ENCODE measurements at places on chromosomes 4 and X.

- no peak for DNase-seq
Observed at GRCh38 chr4:144565527-144566195, 80.3 kb upstream of the HHIP start.

DNA sequence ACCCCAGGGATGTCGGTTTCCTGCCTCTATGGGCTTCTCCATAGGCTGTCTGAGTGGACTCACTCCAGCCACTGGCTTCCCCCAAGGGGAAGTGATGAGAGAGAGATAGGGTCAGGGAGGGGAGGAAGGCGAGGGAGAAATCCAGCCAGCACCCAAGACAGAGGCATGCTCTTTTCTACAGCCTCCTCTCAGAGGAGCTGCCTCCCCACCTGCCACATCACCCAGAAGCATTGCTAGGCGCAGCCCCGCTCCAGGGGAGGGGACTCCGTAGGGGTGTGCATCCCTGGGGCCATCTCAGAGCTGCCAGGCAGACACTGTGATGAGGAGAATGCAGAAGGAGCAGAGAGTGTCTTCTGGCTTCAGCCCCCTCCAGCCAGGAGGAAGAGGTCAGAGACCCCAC is 109.5 kb upstream of the NKX1-1 start:
- DNase-seq, result no peak

DNA sequence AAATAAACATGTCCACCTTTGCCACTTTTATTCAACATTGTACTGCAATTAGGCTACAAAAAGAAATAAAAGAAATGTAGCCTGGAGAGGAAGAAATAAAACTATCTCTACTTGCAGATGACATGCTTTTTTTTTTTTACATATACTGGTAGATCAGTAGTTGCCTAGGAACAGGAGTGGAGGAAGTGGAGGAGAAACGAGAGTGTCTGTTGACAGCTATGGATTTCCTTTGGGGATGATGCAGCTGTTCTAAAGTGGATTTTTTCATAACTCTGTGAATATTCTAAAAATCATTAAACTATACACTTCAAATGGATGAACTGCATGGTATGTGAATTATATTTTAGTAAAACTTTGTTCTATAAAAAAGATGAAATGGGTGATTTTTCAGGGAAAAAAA is 116.4 kb downstream of the ANAPC4 start:
- no peak for DNase-seq

DNA sequence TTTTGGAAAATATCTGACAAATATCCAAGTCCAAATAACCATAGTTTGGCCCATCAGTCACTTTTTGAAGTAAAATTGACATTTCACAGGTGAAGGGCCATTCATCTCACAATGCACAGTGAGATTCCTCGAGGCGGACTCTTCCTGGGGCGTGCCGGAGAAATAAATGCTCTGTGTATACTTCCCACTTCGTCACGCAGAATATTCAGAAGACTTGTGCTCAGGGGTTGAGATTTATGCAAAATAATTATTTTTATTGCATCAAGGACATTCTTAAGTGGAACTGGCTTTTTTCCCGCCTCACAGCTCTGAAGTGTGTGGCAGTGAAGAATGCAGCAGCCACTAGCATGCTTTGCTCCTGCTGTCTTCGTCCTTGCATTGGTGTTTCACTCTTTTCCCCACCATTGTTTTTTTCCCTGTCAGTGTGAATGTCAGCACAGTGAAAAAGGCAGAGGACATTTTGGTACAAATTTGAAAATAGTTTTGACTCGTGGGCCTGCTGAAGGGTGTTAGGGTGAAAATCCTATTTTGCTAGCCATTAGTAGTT is 70.6 kb downstream of the FAM193A start:
- no peak for DNase-seq

GRCh38 chr4:151318307-151319006 is 6.9 kb downstream of the SH3D19 start:
- DNase-seq, result no peak

DNA sequence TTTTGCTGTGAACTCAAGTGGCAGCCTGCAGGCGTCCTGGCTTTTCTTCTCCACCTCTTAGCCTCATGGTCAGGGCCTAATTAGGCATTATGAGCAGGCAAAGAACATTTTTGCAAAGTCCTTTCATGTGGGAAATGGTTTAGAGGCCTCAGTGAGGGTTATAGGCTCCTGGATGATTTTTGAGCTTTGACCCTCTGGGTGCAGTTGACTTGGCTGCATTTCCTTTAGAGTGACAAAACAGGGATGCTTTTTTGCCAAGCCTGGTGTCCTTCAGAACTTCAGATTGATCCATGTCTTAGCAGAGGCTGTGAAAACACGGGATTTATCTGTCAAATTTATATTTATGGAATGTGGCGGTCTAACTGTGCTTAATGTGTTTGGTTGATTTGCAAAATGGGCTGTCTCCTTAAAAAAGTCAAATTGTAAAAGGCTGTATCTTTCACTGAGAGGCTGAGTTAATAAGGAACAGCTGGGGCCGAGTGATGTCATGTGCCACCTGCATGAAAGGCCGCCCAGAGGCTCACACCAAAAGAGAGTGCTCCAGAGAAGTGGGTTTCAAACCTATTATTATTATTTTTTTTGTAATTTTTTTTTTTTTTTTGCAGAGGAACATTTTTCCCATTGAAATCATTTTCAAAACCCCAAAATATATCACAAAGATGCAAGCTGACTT is 192.2 kb upstream of the ARX start:
- DNase-seq, result no peak

GRCh38 chr4:178165251-178165950 is 723.2 kb upstream of the AGA start:
- no peak for DNase-seq

- no peak for DNase-seq
Observed at GRCh38 chr4:87066403-87067123, 131.8 kb downstream of the AFF1 start.

DNA sequence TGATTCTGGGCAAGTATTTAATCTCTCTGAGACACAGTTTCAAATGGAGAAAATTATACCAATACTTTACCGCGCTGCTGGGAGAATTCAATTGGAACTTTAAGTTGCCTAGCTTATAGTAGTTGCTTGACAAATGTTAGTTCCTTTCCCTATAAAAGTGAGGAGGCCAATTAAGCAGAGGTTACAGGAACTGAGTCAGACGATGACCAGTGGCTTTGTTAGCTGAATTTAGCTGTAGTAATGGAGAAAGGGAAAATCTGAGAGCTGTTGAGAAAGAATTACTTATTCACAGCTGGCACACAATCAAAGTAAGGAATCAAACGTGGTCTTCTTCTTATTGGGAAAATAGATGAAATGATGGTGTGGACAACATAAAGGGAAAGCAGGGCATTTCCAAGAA is 29.6 kb downstream of the SMARCA1 start:
- no peak for DNase-seq

DNA sequence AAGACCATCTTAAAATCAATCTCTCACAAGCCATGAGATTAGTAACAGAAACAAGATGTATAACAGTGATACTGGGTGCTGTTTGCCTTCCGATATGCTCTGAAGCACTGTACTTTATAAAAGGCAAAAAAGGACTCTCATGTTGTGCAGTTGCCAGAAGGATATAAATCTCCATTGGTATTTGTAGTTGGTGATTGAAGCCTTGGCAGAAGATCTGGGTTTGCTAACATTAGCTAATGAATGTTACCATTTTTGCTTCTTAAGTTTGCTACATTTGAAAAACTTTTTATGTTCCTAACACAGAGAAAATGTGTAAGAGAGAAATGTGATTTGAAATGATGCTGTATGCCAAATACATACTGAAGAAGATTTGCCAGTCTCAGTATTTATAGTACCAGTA is 44.4 kb downstream of the RAP1GDS1 start:
- DNase-seq, result no peak

GRCh38 chrX:121216641-121217374 is 169.4 kb downstream of the GLUD2 start:
- no peak for DNase-seq

DNA sequence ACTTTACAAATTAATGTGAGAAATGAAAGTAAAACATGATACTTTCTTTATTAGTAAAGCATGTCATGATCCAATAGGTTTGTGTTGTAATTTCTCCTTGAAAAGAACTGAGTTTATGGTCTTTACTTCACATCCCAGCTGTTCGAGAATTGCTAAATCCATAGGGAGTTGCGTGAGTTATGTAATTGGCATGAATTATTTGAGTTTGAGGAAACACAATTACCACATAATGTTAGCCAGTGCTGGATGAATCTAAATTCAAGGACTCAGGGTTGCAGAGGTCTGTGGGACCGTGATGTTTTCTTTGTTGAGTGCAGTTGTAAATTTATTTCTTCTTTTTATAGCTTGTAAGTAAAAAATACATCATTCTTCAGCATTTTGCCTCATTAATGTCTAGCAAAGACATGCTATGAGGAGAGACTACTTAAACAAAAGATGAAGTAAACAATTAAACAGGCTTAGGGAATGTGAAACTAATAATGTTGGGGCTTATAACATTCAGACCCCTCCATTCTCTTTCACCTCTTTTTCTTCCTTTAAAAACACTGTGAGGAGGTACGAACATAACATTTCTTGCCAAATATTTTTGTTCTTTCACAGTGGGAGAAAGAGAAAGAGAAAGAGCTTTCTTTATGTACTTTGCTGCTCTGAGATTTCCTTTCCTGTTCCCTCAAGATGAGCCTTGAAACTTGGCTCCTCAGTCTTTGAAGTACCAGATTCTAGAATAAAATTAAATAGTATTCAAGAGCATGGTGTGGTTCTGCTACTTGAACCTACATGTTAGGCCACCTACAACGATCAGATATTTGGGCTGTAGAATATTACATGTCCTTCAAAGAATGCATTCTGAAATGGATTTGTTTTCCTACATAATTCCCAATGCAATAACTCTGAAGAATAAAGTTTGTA is 159.6 kb upstream of the ANK2 start:
- DNase-seq, result no peak

DNA sequence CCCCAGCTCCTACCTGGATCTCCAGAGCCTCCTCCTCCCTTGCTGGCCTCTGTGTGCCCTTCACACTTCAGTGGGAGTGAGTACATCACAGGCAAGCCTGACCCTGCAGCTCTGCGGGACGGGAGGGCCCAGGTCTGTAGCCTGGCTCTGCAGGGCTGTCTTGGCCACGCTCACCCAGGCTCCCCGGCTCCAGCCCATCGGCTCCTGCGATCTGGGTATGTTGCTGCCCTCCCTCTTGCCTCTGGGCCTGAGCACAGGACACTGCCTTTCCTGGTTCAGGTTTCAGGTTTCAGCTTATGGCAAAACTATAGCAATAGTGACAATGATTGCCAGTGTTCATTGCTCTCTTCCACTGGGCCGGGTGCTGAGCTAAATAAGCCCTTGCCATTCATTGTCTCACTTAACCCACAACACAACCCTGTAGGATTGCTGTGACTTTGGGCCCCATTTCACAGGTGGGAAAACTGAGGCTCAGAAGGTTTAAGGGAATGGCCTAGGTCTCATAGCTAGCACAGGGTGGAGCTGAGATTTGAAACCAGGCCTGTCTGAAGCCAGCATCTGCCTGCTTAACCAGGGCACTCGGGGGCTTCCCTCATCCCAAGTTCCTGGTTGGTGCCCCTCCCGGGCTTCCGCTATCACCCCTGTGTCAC is 44.6 kb upstream of the SORCS2 start:
- DNase-seq, result no peak

GRCh38 chr4:48340276-48340964 is 909 bp upstream of the SLAIN2 start:
- no peak for DNase-seq

DNA sequence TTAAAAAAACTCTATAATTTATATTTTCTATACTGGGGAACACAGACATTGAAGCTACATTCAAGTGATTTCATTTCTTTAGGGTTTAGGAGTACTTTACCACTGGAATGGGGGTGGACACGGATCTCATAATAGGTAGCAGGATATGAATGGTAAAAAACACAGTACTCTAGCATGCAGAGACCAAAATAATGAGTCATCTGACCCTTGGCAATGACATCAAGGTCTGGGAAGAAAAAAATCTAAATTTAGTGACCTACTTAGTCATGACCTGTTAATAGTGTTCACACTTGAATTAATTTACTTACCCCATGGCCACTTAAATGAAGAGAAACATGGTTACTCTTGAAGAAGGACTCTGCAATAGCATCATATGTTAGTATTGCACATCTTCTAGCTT is 187.9 kb downstream of the EPHA5 start:
- no peak for DNase-seq

GRCh38 chrX:151854726-151855495 is 57.8 kb upstream of the MAGEA4 start:
- DNase-seq, result no peak

DNA sequence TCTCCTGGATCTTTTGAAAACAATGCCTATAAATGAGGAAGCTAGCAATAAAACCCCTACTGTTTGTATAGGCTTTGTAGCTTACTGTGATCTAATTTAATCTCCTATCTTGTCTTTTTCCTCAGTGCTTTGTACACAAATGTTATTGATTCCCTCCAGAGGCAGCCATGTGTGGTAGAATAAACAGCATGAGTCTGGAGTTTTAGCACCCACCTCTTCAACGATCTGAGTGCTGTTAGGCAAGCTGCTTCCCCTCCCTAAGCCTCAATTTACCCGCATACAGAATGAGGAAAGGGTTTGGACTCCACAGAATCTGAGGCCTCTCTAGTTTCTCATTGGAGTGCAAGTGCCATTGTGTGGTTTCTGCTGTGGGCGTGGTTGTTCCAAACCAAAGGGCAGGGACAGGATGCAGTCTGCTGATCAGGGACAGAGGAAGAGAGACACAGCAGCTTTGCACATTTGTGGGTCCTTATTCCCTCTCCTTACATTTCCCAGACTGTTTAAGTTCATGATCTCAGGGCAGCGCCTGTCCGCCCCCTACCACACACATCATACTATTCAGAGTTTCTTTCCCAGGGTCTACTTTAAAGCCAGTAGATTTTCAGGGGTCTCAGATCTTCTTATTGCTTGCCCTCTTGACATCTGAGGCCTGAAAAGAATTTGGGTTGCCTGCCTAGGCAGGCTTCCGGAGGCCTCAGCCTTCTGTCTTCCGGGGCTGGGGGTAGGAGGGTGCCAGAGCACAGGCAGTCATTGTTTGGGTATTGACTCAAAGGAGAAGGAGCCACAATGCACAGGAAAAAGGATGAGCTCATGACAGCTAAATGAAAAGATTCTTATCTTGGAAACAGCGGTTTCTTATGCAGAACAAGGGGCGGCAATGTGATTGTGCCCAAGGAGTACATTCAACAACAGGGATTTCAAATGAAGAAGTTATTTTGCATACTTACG is 114.9 kb upstream of the TEX13D start:
- DNase-seq, result peak; percentile 34

GRCh38 chrX:15838017-15838416 is 16.6 kb downstream of the AP1S2 start:
- DNase-seq, result no peak

DNA sequence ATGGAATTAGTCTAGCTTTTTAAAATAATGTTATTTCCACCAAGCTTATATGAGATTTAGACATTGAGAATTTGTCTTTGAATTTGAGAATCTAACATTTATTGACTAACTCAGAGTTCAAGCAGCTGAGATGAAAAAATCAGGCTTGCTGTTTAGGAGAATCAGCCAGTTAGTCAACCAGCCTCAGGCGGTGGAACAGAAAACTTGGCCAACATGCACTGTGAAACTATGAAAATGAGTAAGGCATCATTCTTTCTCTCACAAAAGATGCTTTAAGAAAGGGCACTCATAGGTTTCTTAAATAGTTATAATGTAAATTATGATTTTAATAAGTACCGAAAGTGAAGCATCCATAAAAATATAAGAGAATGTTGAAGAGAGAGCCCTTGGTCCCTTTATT is 84.2 kb downstream of the NFKB1 start:
- no peak for DNase-seq

- no peak for DNase-seq
Observed at GRCh38 chr4:70178075-70178660, 17.4 kb upstream of the ODAM start.

GRCh38 chr4:80803337-80803736 is 227.2 kb upstream of the BMP3 start:
- DNase-seq, result no peak
